ENCODE measurements at places on chromosomes 3 and 15. TPM values are rescaled to one million over a fixed set of nuclear protein-coding genes. Genes with fewer than 3 reads are reported as not detected.

DNA sequence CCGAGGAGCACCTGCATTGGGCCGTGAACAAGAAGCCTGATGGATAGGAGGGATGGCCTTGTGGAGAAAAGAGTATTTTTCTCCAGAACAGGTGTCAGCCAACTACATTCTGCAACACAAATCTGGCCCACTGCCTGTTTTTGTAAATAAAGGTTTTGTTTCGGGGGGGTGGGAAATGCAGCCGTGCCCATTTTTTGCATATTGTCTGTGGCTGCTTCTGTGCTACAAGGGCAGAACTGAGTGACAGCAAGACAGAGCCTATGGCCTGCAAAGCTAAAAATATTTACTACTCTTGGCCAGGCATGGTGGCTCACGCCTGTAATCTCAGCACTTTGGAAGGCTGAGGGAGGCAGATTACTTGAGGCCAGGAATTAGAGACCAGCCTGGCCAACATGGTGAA lies 95.9 kb upstream of the AKAP13 start:
- DNase-seq, result no peak

DNA sequence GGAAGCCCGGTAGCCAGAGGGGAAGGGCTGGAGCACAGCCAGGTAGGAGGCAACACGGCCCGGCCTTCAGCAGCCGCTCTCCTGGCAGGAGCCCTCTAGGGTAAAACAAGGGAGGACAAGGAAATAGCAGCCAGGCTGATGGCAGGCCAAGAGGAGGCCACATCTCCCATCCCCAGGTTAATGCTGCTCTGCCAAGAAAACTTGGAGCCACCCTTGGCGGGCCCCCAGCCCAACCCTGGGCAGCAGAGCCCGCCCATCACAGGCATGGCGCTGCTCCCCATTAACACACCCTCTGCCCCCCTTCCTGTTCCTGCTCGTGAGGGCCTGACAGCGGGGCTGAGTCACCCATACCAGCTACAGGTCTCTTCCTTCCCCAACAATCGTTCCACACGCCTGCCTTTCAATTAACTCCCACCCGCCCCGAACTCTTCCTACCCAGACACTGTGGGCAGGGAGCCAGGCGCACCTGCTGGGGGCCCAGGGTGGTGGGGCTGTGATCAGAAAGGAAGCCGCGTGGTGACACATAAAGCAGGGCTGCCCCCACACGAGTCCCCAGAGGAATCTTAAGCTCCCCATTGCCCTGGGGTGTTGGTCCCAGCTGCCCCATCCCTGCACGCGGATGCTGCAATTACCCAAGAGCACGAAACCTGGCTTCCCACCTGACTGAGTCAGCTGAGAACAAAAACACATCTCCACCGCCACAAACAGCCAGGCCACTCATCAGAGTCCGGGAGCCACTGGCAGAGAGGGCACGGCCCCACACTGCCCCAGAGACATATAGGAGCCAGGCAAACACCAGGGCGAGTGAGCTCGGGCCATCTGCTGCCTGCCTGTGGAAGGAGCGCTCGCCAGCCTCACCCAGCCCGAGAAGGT lies at the start of gene C15orf62:
C15orf62 (plus strand) TSS at position 707 of the 873 bp plus-strand sequence. CDS start 516 bp downstream, outside the sequence.
- no peak for DNase-seq

- peak; percentile 36 for DNase-seq
These were observed 423.7 kb upstream of the SEMA6D start for GRCh38 chr15:47293466-47294162.

DNA sequence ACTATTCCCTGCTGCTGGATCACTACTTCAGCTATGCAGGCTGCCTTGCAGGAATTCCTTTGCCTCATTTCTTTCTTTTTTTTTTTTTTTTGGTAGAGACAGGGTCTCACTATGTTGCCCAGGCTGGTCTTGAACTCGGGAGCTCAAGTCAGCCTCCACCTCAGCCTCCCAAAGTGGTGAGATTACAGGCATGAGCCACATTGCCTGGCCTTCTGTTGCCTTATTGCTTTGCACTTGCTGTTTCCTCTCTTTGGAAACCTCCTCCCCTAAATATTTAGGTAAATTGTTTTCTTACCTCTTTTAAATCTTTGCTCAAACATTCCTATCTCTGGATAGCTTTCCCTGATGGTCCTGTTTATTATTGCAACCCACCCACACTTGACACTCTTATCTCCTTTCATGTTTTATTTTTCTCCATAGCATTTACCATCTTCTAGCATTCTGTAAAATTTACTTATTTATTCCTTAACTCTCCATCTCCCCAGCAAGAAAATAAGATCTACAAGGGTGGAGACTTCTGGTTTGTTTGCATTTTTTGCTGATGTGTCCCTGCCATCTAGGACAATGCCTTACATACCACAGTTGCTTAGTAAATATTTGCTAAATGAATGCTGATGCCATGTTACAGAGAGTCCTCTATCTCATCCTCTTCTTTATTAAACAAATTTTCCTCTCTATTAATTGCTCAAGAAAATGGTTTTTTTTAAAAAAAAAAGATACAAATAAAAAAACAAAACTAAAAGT lies 134.8 kb downstream of the P2RY1 start:
- no peak for DNase-seq

DNA sequence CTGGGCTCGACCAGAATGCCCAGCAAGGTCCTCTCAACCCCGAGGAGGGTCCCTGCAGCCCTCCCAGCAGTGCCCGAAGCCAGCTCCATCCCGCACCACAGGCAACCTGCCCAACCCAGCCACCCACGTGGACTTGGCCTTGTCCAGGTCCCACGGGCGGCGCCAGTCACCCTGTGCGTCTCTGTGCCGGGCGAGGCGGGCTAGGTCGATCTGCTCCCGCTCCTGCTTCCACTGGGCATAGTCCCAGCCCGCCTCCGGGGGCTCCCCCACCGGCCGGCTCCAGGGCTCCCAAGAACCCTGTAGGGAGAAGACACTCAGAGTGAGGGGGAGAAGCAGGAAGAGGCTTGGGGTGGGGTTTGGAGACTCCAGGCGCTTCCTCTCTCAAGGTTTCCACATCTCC lies 3.1 kb downstream of the CCDC9B start:
- DNase-seq, result no peak

DNA sequence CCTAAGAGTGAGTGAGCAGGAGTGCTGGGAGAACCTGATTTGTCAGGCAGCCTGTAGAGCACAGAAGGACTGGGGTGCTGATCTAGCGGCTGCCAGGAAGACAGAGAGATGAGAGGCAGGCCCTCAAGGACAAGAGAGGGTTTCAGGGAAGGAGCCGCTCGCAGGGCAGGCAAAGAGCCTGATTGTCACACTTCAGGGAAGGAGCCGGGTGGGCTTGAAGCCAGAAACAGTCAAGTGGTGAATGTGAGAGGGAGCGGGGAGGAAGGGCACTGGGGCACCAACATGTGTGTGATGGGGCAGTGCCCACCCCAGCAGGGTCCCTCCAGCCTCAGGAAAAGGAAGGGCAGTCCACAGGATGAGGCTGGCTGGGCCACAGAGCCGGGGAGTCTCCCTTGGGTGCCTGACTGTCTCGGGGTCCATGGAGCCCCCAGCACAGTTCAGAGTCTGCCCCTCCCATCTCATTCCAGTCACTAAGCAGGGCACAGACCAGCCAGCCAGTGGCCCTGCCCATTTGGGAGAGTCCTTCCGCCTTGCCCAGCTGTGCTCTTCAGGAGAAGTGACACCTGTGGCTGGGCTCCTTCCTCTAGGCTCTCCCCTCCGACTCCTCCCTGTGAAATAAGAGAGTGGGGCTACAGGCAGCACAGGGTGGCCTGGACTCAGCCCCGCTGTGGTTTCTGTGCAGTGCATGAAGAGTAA lies 148.6 kb downstream of the RAB11A start:
- no peak for DNase-seq

GRCh38 chr3:107650788-107651187 lies 128.0 kb downstream of the BBX start:
- DNase-seq, result no peak

DNA sequence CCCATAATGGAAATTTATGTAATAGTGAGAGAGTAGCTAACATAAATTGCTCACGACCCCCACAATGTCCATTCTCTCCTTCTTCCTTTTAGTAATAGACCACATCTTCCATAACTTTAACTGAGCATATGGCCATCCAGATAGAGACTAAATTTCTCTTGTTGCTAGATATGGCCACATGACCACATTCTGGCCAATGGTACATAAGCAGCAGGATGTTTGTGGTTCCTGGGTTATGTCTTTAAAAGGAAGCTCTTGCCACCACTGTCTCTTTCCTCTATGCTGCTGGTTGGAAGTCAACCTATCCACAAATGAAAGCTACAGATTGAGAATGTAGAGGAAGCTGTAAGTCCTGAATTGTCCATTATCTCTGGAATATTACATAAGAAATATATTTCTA lies 59.7 kb upstream of the NPHP3 start:
- DNase-seq, result no peak

- DNase-seq, result no peak
These were observed 17.6 kb upstream of the ISLR start for GRCh38 chr15:74155766-74156417.

DNA sequence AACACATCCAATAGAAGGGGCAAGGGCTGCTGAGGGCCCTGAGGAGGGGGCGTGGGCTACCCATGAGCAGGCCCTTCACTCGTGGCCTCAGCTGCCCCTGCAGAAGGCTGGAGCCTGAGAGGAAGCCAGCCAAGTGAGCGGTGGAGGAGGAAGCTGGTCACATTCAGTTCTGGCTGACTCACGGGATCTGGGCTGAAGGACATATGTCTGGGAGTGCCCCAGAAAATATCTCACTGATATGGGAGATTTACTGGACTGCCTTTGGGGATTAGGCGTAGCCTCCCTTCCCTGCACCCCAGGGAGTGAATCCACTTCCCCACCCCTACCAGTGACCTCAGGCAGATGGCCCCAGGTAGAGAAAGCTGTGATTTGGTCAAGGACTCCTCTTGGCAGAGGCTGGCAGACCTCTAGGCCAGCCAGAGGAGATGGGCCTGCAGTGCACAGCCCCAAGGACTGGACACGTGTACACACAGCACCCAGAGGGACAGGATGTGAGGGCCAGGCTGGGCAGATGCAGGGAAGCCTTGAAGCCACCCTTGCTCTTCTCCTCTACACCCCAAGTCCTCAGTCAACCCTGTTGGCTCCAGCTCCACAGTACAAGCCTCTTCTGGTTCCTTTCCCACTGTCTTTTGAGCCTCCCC lies 14.2 kb upstream of the ANKDD1A start:
- no peak for DNase-seq

DNA sequence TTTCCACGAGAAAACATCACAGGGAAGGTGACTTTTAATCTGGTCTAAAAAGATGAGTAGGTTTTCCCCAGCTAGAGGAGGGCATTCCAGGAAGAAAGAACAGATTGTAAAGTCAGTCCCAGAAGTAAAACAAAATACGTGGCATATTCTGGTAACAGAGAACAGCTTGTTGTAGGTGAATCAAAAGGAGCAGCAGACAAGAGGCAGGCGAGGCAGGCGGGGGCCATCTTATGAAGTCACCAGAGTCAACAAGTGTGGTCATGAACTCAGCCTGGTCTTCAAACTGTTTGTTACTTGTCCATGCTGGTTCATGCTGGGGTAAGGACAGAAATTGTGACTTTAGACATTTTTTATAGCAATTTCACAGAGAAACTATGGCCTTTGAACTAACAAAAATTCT lies 4.0 kb upstream of the POPDC2 start:
- no peak for DNase-seq

DNA sequence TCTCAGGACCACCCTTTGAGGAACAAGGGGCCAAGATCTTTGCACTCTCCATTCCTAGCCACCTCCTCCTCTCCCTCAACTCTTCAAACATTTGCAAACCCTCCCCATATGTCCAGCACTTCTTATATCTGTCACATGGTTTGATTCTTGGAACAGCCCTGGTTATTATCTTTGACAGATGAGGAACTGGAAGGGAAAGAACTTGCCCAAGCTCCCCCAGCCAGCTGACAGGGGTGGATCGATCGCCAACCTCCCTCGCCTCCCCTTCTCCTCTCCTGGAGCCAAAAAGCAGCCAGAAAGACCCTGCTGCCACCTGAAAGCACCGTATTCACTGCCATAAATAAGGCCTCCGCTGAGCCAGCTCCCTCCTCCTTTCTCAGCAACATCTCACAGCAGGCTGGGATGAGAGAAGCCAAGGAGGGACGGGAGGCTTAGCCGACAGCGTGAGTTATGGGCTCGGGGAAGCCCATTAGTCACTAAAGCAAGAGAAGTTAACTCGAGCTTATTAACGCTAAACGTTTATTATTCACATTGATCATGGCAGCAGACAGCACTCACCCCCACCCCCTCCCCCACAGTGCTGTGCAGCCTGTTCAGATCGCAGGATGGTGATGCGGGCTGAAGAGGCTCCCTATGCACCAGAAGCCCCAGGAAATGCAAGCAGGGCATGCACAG lies 22.2 kb upstream of the FGD5 start:
- no peak for DNase-seq

GRCh38 chr3:50221411-50222168 lies 14.4 kb upstream of the GNAI2 start:
- DNase-seq, result no peak

- DNase-seq, result no peak
These were observed 273.2 kb downstream of the PDZRN3 start for GRCh38 chr3:73351423-73352071.

The CPEB1 gene
- polyA plus RNA-seq, result 2.3 TPM

The IL17RC gene
- polyA plus RNA-seq, result 44.8 TPM

The ALS2CL gene
- polyA plus RNA-seq, result 19.3 TPM

The PCLAF gene
- 36.8 TPM for polyA plus RNA-seq

The IP6K1 gene
- polyA plus RNA-seq, result 52.9 TPM

The RFT1 gene
- polyA plus RNA-seq, result 25.9 TPM

The CD86 gene
- 1.1 TPM for polyA plus RNA-seq

The CPA3 gene
- 0.46 TPM for polyA plus RNA-seq

The GMPS gene
- polyA plus RNA-seq, result 62.3 TPM

Data from renal pelvis (tissue), 12 donors.